ENCODE measurements at places on chromosomes 2 and 18.

DNA sequence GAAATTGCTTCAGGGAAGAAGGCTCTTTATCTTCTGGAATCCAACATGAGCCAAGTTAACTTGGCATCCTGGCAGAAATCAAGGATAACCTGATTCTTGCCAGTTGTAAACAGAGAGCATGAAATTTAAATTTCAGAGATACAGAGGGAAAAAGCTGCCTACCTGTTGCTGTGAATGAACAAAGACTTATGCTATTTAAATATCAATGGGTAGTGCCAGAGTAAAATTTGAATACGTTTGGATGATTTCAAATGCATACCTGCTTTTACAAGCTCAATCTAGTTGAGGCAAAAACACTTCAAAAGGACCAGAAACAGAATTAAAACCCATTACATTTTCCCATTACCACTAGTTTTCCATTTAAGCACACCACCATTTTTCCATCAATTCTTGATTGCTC lies 60.9 kb downstream of the CHST9 start:
- DNase-seq, result no peak

DNA sequence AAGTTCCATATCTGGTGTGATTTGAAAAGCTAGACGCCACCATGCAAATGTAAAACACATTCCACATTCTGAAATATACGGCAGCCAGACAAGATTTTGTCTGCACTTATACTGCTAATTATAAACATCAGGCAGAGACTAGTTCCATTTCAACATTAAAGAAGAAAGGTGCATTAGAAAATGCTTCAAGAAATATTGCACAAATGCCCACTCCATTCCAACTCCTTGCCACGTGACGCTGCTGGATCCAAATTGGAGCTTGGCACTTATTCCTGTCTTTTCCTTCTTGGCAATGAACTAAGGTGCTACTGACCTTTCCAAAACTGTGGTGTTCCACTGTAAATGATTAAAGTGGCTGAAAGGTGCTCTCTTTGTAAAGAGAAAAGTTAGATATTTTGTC lies 6.3 kb downstream of the COL6A3 start:
- no peak for DNase-seq

DNA sequence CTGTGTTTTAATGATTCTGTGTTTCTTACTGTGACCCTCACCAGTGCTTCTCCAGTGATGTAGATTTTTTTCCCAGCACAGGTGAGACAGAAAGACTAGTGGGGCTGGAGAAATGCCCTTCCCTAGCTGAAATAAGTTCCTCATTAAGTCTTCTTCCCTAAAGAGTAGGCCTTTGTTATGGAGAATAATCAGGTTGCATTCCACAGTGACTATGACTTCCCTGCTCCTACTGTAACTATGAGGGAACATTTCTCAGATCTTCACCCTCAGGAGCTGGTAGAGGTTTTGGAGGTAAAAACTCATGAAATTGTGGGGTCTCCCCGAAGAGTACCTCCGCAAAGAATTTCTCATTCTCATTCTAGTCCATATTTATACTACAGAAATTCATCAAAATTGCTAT lies 286.2 kb downstream of the GRB14 start:
- no peak for DNase-seq

DNA sequence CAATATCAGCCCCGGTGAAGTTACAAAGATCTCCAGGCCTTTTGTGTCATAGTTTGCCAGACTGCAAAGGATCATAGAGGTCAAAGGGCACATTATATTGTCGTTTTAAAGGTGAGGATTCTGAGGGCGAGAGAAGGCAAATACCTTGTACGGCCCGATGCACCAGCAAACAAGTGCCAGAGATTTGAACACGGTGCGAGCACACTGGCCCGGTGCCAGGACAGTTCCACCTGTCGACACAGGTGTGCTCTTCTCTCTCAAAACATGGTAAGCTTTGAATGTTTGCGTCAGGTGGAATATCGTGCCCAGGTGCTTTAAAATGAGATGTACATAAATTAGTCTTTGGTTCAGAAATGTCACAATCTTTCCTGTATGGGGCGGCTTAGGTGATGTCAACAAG lies 776.1 kb upstream of the ID2 start:
- no peak for DNase-seq

DNA sequence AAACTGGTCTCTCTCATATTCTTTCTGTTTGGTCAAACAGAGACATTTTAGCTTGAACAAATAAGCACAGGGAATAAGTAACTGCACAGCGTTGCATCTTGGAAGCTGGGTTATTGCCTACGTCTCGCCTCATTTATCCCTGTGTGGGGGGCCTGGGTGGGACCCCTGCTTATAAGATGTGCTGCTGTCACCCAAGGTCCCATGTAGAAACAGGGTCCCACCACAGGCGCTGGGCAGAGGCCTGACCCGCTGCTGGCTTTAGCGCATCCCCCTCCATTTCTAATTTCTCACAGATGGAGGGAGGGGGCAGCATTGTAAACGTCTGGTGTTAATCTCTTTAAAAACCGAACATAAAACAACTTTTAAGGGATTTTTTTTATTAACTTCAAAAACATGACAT lies 207.8 kb downstream of the HDAC4 start:
- DNase-seq, result no peak

DNA sequence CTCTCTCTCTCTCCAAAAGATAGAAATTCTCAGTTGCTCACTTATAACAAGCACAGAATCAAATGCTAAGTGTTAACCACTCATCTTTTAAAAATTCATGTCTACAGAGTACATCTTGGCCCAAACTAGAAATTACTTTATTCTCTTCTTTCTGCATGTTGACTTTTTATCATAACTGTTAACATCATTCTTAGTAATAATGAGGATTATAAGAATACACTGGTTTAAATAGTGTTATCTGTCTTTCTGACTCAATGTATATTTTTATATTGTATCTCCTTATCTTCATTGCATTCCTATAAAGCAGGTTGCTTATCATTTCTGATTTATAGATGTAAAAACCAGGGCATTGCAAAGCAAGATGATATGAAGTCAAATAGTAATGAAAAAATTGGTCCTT lies 17.8 kb upstream of the KLF7 start:
- no peak for DNase-seq

DNA sequence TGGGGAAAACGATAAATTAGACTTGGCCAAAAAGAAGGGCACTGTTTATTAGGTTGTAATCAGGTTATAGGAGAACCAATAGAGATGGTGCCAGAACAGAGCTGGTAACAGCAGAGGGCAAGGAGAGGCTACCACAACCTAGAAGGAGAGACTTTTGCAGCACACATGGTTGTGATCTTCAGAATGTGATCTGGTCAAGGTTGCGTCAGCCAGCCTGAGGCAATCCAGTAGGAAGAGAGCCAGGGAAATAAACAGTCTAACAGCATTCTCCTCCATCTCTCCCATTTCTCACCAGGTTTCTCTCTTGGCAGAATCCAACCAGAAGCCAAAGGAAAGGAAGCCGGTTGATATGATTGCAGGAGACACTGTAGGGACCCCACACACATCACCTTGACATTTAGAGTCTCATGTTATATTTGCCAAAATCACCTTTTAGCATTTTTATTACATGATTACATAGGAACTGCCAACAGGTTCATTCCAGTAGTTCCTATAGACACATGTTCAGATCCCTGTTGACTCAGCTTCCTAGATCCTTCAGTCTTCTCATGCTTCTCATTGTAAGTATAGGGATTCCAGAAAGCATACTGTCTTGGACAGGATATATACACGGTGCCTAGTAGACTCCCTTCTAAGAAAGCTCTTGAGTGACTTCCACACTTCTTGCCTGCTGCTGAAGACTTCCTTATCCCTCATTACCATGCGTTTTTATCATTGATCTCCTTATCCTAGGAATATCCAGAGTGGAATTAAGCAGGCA lies 17.6 kb upstream of the SPATS2L start:
- DNase-seq, result no peak

GRCh38 chr2:55891671-55892094 lies 31.9 kb downstream of the EFEMP1 start:
- no peak for DNase-seq

GRCh38 chr2:112151701-112152440 lies 13.7 kb downstream of the FBLN7 start:
- DNase-seq, result no peak

GRCh38 chr18:25314151-25314837 lies 37.7 kb downstream of the ZNF521 start:
- no peak for DNase-seq

DNA sequence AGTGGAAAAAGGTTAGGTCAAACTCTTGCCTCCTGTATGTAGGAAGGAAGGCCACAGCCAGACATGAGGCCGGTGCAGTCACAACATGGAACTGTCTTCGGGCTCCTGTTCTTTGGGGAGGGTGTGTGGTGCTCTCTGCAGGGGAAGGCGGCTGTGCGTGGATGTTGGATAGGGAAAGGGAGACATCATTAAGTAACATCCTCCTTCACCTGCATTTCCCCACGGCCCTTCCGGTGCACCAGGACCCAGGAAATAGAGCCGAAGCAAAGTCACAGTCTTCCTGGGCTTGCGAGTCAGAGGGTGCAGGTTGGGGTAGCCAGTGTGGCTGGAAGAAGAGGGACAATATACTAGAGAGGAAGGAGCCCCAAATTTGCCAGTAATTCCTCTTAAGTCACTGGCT lies 78.9 kb upstream of the SMAD7 start:
- no peak for DNase-seq
